ENCODE measurements at places on chromosomes 13 and 19.

- DNase-seq: no peak
Observed at GRCh38 chr19:16614941-16615340, 13.1 kb downstream of the MED26 start.

- peak; percentile 99 for DNase-seq
Observed at GRCh38 chr13:32538621-32539246, at the start of gene N4BP2L2. N4BP2L2 (minus strand) TSS chr13:32538795; CDS start chr13:32537027, 1,768 bp downstream.

DNA sequence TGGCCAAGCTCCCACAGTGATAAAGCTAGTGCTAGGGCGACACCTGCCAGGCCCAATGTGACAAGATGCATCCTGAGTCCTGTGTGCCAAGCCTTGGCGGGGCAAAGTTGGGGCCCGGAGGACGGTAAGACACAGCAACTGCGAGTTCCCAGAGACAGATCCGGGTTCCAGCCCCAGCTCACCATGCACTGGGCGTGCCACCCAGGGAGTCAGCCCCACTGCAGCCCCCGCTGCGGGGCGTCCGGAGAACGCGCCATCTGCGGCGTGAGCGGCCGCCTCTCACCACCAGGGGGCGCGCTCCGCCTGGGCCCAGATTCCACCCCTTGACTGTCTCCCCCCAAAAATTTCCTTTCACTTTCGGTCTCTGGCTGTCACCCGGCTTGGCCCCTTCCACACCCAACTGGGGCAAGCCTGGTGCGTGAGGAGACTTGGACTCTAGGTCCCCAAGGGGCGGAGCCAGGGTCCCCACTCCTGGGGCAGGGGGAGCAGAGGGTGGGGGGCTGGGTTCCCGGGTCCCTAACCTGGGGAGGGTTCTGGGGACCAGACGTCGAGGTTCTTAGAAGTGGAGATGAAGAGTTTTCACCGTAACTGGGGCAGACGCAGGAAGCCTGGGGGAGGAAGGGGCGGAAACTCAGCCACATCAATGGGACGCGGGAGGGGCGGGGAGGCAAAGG lies at the start of gene FLT3LG:
TSS of gene FLT3LG (plus strand) at position 348 of the 674 bp plus-strand sequence. CDS start 425 bp downstream, outside the sequence.
- DNase-seq: peak; percentile 47

- no peak for DNase-seq
Observed at GRCh38 chr13:76820759-76821158, 65.4 kb downstream of the KCTD12 start.

DNA sequence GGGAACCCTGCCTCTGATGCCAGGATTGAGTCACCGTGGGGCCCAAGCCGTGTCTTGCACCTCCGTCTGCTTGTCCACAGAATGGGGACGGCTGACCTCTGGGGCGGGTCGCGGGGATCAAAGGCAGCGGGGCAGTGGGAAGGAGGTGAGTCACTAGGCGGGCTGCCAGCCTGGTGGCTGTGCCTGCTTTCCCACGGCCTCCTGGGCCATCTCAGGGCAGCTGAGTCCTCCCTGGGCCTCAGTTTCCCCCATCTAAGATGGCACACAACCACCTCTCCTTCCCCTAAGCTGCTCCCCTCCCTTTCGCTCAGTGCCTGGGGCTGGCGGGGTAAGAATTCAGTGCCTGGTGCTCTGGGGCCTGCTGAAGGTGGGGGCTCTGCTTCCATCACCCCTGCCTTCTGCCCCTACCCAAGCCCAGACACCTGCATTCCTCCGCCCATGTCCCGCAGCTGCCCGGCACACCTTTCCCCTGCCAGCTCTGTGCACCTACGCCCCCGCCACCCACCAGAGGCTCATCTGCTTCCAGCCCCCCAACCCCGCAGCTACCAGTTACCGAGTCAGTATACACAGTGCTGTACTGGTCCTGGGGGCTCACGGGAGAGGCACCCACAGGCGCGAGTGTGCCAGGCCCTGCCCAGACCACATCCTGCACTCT lies 3.5 kb downstream of the MKNK2 start:
- DNase-seq: no peak
